ENCODE measurements at places on chromosomes 2 and 18.
A peak's percentile ranks its signal among the peaks of the same experiment; 100 is the strongest.

DNA sequence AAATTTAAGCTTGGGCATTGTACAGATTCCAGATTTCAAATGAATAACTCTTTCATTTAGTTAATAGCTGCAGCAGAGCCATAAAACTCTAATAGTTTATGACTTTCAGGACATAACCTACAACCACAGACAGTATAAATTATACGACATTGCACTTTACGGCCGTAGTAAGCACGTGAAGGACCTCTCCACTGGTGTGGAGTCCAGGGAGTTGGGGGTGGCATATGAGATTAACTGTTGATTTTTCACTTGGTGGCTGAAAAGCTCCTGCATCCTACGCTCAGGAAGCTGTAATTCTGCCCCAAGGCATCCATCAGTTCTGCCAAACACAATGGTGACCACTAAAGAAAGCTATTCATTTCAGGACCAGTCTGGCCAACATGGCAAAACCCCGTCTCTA, 376.2 kb downstream of the SOX11 start:
- DNase-seq: no peak

DNA sequence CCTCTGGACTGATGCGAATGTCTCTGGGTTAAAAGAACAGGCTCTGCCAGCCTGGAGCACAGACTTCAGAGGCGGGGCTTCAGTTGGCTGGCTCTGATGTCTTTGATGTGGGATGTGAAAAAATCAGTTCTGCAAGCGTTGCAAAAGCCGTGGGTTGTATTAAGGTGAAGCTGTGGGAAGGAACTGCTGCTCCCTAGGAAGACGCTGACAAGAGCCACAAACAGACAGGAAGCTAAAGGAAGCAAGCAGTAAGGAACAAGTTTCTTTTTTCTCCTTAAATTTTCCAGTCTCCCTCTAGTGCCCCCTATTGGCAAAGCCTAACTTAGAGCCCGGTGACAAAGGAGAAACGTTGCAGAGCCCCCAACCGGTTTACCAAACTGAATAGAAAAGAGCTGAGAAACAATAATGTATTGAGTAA, 239.0 kb downstream of the CCDC178 start:
- DNase-seq: peak; percentile 28

DNA sequence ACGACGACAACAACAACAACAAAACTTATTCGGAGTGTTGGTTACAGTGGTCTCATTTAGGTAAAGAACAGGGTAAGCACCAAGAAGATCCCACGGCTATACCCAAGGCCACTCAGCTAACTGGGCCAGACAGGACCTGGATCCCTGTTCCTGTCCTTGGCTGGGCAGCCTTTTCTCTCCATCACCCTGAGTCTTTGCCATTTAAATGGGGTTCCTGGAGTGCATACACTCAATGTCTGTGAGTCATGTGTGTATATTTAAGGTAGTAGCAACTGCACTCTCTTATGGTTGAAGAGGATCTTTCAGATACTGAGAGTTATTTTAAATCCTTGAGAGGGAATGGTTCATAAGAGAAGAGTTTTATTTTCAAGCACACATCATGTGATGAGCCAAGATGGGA, 35.3 kb downstream of the ADCYAP1 start:
- no peak for DNase-seq

DNA sequence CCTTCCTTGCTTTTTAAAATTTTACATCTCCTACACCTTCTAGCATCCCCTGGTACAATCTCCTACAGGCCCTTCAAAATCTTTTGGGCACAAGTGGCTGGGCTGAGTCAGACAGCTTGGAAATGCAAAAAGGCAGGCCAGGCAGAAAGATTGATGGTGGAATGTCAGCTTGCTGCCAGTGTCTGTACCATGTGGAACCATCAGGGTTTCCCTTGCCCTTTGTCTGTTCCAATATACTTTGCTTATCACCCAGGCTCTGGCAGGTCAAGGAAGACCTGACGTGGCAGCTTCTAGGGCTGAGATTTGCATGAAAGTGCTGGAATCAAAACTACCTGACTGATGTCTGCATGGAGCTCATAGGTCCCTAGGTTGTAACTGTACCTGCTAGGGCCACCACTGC, 33.3 kb downstream of the GPR39 start:
- DNase-seq: no peak

GRCh38 chr2:193303464-193303863, 1108.7 kb upstream of the TMEFF2 start:
- no peak for DNase-seq

DNA sequence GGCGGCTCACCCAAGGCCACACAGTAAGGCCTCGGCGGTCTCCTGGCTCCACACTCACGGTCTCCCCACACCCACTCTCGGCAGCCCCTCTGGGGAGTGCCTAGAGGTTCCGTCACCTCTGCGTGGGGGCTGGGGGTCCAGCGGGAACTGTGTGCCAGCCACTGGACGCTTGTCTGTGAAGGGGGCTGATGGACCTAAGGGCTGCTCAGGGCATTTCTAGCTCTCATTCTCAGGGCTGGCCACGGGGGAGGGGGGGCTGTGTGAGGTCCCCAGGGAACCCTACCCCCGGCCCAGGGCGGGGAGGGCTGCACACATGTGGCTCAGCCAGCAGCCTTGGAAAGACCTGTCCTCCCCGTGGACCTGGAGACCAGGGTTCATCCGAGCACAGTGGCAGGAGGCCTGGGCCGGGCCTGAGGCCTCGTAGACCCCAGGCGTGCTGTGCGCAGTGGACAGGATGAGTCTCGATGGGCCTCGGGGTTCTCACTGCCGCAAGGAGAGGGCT, 27.1 kb upstream of the ODC1 start:
- DNase-seq: no peak

Measured in ACHN (cell line).